ENCODE measurements at places on chromosomes 12 and 14. TPM values are rescaled to one million over a fixed set of nuclear protein-coding genes. Genes with fewer than 3 reads are reported as not detected.

- H3K27me3 ChIP-seq = no peaks in the 10 kb centered on the region
- H3K4me3 ChIP-seq = peak overlapping the region; percentile 40
Observed at GRCh38 chr14:35341751-35342488, 49.7 kb downstream of the PSMA6 start.

DNA sequence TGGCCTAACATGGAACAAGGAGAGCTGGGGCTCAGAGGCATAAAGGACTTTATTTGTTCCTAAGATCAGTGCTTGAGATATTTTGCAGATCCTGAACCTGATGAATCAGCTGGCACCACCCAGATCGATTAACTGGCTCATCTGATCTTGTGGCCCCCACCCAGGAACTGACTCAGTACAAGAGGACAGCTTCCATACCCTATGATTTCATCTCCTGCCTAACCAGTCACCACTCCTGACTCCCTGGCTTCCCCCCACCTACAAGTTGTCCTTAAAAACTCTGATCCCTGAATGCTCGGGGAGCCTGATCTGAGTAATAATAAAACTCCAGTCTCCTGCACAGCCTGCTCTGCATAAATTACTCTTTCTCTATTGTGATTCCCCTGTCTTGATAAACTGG lies 5.1 kb downstream of the C12orf56 start:
- H3K27ac ChIP-seq = no peak overlapping the region
- no peaks in the 10 kb centered on the region for H3K27me3 ChIP-seq
- DNase-seq = no peak
- H3K4me3 ChIP-seq = no peak overlapping the region
- H3K4me1 ChIP-seq = no peaks in the 10 kb centered on the region
- no peaks in the 10 kb centered on the region for H3K36me3 ChIP-seq

- no peaks in the 10 kb centered on the region for H3K36me3 ChIP-seq
- no peak overlapping the region for H3K4me3 ChIP-seq
- peaks cover 9% of the 10 kb centered on the region for H3K4me1 ChIP-seq
- no peak for DNase-seq
- no peaks in the 10 kb centered on the region for H3K27me3 ChIP-seq
- H3K27ac ChIP-seq = no peak overlapping the region
Observed at GRCh38 chr12:123227581-123228258, 5.2 kb downstream of the MPHOSPH9 start.

DNA sequence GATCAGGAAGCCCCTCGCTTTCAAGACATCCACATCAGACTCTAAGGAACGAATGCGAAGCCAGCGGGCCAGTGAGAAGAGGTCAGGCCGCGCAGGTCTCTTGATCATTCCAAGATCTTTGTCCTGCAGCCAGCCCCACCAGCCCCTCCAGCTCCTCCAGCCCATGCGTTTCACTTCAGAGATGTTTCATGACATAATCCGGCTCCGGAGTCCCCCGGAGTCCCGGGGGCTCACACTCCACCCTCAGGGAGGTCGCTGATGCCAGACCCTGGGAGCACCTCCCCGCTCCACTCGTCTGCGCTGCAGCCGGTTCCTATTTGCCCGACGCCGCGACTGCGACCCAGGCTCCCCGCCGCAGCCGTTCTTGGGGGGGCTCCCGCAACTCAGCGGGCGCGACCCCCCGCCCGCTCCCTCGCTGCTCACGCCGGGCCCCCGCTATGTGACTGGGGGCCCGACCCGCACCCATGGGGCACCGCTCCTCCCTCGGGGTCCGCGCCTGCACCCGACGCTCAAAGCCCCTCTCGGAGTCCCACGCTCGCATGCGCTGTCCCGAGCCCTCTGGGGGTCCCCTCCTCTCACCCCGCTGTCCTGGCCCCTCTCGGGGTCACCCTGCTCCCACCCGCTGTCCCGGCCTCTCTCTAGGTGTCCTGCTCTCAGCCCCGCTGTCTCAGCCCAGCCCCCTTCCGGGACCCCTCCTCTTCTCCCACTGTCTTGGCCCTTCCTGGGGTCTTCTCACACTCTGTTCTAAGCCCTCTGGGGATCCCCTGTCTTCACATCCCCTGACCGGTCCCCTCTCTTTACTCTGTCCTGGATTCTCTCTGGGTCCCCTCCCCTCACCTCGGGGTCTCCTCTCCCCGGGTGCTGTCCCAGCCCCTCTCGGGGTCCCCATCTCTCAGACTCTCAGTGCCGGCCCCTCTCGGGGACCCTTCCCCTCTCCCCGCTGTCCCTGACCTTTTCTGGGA lies 1.1 kb downstream of the TAOK3 start:
- H3K27ac ChIP-seq = peak overlapping the region; percentile 97
- no peaks in the 10 kb centered on the region for H3K36me3 ChIP-seq
- H3K27me3 ChIP-seq = no peaks in the 10 kb centered on the region
- no peak for DNase-seq
- peak overlapping the region; percentile 83 for H3K4me3 ChIP-seq

- no peak overlapping the region for H3K27ac ChIP-seq
- peaks cover 12% of the 10 kb centered on the region for H3K4me1 ChIP-seq
- H3K36me3 ChIP-seq = no peaks in the 10 kb centered on the region
- DNase-seq = no peak
- no peaks in the 10 kb centered on the region for H3K27me3 ChIP-seq
- H3K4me3 ChIP-seq = no peak overlapping the region
Observed at GRCh38 chr14:45247427-45247826, 5.6 kb downstream of the MIS18BP1 start.

GRCh38 chr12:101713059-101713682 lies 15.7 kb downstream of the CHPT1 start:
- H3K27ac ChIP-seq = no peak overlapping the region
- peaks cover 8% of the 10 kb centered on the region for H3K36me3 ChIP-seq

GRCh38 chr12:76909290-76909689 lies 30.5 kb upstream of the CSRP2 start:
- DNase-seq = no peak
- no peak overlapping the region for H3K4me3 ChIP-seq
- no peaks in the 10 kb centered on the region for H3K27me3 ChIP-seq
- no peak overlapping the region for H3K27ac ChIP-seq

DNA sequence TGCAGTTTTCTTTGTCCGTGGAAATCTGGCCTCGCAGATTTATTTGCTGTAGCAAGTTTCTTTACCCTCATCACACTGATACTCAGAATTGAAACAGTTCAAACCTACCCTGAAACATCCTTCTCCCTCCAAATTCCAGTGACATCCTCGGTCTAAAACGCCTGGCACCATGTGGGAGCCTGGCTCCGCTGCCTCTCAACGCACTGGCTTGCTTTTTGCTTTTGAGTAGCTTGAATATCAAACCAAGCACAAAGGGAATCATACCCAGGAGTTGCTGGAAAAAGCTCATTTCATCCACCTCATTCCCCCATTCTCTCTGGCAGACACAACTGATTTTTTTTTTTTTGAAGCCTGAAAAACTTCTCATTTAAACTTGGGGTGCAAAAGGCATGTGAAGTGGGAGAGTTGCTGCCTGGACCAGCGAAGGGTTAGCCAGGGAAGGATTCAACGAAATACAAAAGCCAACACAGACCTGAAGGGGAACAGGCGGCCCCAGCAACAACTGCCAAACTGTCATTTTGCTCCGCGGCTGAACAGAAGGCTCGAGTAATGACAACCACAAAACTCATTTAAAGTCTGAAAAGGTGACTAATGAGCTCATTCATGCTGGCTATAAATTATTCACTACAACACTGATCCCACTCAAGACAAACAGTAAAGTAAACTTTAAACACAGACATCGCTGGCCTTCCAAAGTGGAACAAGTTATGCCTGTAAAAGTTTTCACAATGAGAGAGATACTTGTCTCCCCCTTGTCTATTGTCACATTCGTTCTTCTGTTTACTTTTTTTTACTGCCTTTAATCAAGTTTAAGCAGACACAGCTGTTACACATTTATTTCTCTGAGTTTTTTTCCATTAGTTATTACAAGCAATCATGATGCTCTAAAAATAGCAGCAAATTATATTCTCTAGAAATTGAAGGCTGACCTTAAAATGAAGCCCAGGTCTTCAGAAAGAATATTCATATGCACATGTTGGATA lies 12.5 kb upstream of the FOXN3 start:
- H3K27me3 ChIP-seq = no peaks in the 10 kb centered on the region
- H3K4me3 ChIP-seq = peak overlapping the region; percentile 34
- H3K4me1 ChIP-seq = peaks cover 53% of the 10 kb centered on the region
- H3K27ac ChIP-seq = peak overlapping the region; percentile 70
- no peaks in the 10 kb centered on the region for H3K36me3 ChIP-seq

DNA sequence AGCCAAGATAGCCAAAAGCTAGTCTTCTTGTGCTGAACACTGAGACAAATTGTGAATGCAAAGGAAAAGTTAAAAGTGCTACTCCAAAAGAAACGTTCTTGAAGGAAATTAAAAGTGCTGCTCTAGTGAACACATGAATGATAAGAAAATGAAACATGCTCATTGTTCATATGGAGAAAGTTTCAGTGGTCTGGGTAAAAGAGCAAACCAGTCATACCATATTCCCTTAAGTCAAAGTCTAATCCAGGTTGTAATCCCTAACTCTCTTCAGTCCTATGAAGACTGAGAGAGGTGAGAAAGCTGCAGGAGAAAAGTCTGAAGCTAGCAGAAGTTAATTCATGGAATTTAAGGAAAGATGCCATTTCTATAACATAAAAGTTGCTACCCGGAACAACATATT lies 121.5 kb downstream of the MNAT1 start:
- no peaks in the 10 kb centered on the region for H3K27me3 ChIP-seq
- H3K27ac ChIP-seq = no peak overlapping the region
- no peaks in the 10 kb centered on the region for H3K36me3 ChIP-seq
- peaks cover under 1% of the 10 kb centered on the region for H3K4me1 ChIP-seq
- no peak for DNase-seq

DNA sequence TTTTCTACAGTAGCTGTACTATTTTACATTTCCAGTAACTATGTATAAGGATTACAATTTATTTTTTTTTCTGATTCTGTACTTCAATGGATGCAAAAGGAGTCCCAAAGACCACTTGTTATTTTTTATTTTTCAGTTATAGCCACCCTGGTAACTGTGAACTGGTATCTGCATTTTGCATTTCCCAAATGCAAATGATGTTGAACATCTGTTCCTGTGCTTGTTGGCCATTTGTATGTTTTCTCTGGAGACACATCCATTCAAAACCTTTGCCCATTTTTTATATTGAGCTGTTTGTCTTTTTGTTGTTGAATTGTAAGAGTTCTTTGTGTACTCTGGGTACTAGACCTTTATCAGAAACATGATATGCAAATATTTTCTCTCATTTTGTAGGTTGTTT lies 485.6 kb downstream of the LRIG3 start:
- no peaks in the 10 kb centered on the region for H3K4me1 ChIP-seq
- H3K36me3 ChIP-seq = no peaks in the 10 kb centered on the region
- H3K27me3 ChIP-seq = no peaks in the 10 kb centered on the region
- no peak overlapping the region for H3K27ac ChIP-seq
- DNase-seq = no peak

- peaks cover 9% of the 10 kb centered on the region for H3K4me1 ChIP-seq
- H3K27ac ChIP-seq = peak overlapping the region; percentile 79
Observed at GRCh38 chr12:75479963-75480461, 543 bp upstream of the GLIPR1 start.

DNA sequence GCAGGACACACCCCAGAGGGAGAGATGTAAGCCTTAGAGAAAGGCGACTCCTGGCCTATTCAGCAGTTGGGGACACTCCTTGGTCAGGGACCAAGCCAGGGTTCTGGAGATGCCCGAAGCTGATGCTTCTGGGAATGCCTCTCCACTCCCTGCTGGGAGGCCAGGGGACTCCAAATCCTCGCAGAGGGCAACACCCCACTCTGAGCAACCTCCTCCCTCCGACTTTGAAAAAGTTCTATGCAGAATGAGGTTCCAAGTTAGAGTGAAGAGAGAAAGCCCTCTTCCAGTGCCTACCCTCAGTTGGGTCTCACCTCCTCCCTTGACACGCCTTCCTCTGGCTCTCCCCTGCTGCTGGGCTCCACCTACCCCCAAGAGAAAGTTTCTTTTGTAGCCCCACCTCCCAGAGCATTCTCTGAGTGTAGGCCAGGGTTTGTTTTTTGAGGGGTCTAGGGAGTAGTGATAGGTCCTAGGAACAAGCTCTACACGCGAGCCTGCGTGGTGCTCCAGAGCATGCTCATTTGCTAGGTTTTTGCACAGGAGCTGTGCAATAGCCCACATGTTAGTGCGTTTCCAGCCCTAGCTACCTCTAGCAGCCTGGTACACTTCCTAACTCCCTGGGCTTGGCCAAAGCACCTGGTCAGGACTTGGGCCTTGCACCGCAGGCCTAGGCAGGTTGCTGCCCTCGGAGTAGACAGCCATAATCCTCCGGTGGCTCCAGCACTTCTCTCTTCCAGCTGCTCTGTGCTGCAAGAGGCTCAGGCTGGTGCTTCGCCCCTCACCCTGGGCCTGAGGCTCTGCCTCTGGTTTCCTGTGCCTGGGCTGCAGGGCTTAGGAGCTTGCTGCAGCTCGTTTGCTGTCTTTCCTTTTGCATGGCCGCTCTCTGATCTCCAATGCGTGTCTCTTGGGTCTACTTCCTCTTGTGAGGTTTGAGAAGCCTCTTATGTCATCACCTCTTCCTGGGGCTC lies 590 bp upstream of the CEBPE start:
- no peak for DNase-seq
- no peak overlapping the region for H3K4me3 ChIP-seq
- H3K27me3 ChIP-seq = no peaks in the 10 kb centered on the region
- H3K36me3 ChIP-seq = no peaks in the 10 kb centered on the region

- H3K36me3 ChIP-seq = no peaks in the 10 kb centered on the region
- no peak for DNase-seq
- H3K27me3 ChIP-seq = no peaks in the 10 kb centered on the region
- H3K4me3 ChIP-seq = no peak overlapping the region
Observed at GRCh38 chr14:102624666-102625065, 32.2 kb downstream of the RCOR1 start.

DNA sequence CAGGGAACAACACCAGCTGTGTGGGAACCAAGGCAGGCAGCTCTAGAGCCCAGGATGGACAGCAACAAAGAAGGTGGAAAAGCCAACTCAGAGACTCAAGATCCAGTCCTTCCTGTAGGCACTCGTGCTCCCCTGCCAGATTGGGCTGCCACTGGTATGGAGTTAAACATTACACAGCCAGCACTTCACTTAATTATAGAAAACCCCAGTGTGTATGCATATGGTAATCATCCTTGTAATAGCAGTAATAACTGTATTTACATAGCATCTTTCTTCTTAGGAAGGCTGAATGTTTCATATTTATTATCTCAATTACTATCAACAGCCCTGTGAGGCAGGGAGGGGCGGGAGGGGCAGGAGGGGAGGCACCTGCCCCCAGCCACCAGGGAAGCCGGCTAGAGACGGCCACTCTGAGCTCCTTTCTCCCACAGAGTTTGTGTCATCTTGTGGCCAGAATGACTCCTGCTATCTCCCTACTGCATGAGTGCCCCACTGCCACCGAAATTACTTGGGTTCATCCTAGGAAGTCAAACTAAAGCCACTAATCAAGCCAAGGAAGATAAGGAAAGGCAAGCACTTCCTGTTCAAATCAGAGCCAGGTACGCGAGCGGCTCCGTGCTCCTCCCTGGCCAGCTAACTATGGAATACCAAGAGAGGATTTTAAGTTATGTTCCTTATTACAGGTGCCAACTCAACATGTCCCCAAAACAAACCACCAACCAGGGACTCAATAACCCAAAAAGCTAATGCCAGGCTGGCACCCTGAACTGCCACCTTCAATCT lies 15.7 kb upstream of the RAB35 start:
- H3K27ac ChIP-seq = no peak overlapping the region
- H3K4me1 ChIP-seq = no peaks in the 10 kb centered on the region
- peaks cover 8% of the 10 kb centered on the region for H3K36me3 ChIP-seq
- no peaks in the 10 kb centered on the region for H3K27me3 ChIP-seq
- H3K4me3 ChIP-seq = no peak overlapping the region
- DNase-seq = no peak

The KRT79 gene
- not detected for total RNA-seq

The CHGA gene
- not detected for total RNA-seq

The C1QL4 gene
- total RNA-seq = not detected

The KRT78 gene
- not detected for total RNA-seq

The ADAM21 gene
- not detected for total RNA-seq

The RNF212B gene
- total RNA-seq = not detected

The TEX52 gene
- total RNA-seq = not detected

The BCL11B gene
- 0.78 TPM for total RNA-seq

The MYF5 gene
- not detected for total RNA-seq

The BEGAIN gene
- total RNA-seq = 13.3 TPM
